ENCODE measurements at places on chromosomes 1 and 21.

GRCh38 chr1:197486946-197487345, 218.9 kb downstream of the CRB1 start:
- DNase-seq: no peak

GRCh38 chr1:44652445-44653106, 21.7 kb downstream of the TMEM53 start:
- peak; percentile 62 for DNase-seq

DNA sequence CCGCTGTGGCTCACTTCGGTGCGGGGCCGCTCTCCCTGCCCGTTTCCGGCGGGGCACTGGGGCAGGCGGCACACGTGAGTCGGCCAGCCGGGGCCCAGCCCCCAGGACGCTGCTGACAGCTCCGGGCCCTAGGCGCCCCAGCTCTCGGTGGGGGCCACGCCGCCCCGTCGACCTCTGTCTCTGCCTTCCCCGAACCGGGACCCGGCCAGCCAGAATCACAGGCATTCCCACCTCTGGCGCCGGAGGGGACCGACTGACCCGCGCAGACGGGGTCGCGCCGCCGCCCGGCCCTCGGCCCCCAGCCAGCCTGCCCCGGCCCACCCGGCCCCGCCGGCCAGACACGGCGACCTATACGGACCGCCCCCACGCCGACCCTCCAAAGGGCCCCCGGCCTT, 755 bp downstream of the SCMH1 start:
- no peak for DNase-seq

- no peak for DNase-seq
Observed at GRCh38 chr1:35640380-35641232, 720 bp downstream of the PSMB2 start.

GRCh38 chr1:1351511-1352427, 2.6 kb upstream of the DVL1 start:
- no peak for DNase-seq

- DNase-seq: no peak
Observed at GRCh38 chr1:73029571-73029970, 747.2 kb upstream of the NEGR1 start.

DNA sequence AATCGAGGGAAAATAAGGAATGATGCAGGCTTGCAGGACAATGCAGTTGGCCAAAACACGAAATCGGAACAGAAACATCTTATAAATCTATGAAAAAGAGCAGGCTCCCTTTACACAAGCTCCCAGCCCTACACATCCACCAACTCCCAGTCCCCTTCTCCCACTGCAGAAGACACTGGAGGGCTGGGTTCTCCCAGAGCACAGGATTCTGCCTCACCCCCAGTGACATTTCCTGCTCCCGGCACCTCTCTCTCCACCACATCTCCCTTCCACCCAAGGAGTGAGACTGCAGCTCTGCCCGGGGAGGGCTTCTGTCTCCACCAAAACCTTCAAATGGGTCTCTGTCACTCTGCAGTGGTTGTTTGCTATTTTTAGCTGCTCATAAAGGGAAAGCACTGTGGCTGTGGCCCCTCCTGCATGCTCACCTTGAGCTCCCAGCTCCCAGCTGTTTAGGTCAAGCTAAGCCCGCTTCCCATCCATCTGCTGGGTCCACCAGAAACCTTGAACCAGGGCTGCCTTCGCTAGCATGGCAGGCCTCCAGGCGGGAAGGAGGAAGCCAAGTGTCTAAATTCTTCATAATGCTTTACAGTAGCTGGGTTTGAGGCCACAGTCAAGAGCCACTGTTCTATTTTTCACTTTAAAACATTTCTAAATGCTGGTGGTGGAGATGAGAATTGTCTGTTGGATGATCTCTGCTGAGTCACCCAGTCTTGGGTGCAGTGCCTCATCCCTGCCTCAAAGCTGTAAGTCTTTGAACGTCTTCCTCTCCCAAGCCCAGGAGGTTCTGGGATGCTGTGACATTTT, 3.3 kb upstream of the C2CD2 start:
- no peak for DNase-seq

DNA sequence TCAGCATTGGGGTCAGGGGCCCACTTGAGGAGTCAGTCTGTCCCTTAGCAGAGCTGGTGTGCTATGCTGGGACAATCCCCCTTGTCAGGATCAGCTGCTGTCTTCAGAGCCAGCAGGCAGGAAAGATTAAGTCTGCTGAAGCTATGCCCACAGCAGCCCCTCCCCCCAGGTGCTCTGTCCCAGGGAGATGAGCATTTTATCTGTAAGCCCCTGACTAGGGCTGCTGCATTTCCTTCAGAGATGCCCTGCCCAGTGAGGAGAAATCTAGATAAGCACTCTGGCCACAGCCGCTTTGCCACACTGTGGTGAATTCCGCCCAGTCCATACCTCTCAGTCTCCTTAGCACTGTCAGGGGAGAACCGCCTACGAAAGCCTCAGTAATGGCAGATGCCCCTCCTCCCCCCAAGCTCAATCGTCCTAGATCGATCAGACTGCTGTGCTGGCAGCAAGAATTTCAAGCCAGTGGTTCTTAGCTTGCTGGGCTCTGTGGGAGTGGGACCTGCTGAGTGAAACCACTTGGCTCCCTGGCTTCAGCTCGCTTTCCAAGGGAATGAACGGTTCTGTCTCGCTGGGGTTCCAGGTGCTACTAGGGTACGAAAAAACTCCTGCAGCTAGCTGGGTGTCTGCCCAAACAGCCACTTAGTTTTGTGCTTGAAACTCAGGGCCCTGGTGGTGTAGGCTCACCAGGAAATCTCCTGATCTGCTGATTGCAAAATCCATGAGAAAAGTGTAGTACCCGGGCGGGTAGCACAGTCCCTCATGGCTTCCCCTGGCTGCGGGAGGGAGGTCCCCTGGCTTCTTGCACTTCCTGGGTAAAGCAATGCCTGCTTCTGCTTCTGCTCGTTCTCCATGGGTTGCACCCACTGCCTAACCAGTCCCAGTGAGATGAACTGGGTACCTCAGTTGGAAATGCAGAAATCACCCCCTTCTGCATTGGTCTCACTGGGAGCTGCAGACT, 25.1 kb upstream of the TP53BP2 start:
- no peak for DNase-seq

DNA sequence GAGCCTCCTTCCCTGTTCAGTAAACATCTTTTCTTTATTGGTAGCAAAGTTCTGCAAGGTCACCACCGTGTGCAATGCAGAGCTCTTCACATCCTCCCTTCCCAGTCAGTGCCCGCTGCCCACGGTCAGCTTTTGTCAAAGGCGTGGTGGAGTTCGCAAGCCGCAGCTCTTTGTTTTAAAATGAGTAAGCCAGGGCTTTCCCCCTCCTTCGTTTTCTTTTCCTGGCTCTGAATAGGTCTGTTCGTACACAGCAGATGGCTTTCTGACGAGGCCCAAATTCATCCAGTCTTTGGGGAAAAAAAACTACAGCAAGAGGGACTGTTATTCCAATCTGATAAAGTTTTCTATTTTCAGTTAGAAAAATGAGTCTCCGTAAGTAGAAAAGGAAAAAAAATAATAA, 153.2 kb downstream of the LRIG2 start:
- no peak for DNase-seq

- no peak for DNase-seq
Observed at GRCh38 chr1:238789916-238790667, 596.3 kb upstream of the CHRM3 start.

GRCh38 chr1:87305151-87305550, 23.5 kb upstream of the LMO4 start:
- DNase-seq: no peak

DNA sequence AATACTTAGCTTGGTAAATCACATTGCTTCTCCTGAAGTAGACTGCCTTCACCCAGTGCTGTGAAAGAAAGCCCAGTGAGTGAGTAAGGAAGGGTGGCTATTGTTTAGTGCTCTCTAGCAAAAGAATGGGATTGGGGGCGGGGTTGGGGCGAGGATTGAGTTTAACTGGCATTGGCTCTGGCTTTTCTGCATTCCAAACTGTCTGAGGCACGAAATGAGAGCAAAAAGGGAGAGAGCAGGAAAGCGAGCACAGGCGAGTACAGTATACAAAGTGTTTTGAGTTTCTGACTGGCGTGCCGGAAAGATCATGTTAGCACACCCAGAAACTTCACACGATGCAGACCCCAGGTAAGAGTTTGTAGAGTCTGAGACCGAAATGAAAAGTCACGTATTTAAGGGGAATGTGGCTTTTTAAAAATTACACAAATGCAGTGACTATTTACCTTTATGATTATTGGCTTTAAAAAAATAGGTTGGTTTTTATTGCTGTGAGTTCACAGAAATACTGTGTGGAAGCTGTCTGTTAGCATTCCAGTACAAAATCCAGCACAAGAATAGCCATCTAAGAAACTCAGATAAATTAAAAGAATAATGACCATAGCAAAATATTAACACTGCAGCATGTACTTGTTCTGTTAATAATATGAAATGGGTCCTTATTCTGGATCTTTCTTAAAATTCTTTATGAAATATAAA, 155.4 kb downstream of the CLEC20A start:
- no peak for DNase-seq

- peak; percentile 74 for DNase-seq
Observed at GRCh38 chr1:234963180-234963903, 165.3 kb downstream of the TOMM20 start.

GRCh38 chr1:208077232-208078075, 166.5 kb upstream of the CD34 start:
- no peak for DNase-seq

DNA sequence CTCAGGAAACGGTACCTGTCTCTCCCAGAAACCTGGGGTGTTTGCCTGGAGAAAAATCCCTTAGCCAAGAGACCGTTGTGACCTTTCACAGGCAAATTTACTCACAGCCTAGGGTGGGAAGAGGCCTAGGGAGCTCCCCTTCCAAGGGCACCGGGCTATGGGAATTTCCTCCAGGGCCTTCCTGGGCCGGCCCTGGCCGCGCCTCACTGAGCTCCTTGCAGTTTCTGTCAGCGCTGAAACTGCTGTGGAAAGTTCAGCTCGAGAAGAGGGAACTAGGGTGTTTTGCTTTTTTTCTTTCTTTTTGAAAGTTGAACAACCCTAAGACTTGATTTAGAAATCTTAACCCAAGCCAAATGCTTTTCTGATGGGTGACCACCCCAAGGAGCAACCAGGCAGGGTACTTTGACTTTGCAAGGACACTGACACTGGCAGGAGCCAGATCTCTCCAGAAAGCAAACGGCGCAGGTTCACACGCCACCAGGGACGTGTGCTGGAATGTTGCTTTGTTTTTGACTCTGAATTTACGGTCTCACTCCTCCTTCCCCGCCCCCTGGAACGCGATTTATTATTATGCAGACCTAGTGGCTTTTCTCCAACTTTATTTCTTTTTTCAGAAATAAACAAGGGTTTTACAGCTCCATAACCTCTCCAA, 229.6 kb upstream of the JUN start:
- no peak for DNase-seq
